ENCODE measurements at places on chromosomes 4 and X. TPM values are rescaled to one million over a fixed set of nuclear protein-coding genes. Genes with fewer than 3 reads are reported as not detected.

The RAB40A gene
- 0.94 TPM for total RNA-seq

- no peak for DNase-seq
Measured at GRCh38 chrX:276581-277201, 4.5 kb upstream of the PLCXD1 start.

DNA sequence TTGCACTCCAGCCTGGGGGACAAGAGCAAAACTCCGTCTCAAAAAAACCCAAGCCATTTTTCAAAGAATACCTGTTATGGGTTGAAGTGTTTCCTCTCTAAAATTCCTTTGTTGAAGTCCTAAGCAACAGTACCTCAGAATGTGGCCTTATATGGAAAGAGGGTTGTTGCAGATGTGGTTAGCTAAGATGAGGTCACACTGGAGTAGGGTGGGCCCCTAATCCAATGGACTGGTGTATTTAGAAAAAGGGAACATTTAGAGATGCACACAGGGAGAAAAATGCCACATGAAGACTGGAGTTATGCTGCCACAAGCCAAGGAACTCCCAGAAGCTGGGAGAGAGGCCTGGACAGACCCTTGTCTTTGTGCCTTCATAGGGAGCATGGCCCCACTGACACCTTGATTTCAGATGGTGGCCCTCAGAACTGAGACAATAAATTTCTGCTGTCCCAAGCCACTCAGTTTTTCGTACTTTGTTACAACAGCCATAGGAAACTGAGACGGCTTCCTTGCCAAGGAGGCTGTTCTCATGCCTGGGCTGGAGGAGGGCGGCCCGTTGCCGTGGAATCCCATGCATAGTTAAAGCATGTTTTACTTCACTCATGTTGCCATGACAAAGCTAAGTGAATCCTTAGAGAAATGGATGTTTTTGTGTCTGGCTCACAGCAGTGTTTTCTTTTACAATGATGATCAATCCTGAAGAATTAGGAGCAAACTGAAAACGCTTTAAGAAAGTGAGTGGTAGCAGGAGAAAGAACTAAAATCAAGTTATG, 16.5 kb downstream of the TRAPPC2 start:
- no peak for DNase-seq

DNA sequence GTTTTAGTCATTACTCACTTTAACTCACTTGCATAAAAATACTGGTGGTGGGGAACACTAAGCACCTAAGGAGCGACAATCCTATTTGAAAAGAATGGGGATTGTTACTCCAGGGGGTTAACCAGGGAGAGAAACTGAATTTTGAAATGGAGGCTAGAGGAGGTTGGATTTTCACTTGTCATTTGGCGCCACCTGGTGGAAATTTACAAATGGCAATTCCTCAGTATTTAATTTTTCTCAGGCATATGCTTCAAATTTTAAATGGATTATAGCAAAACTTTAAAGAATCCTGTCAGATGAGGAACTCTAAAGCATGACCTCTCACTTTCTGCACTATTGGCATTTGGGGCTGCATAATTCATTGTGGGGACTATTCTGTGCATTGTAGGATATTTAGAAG, 2.7 kb upstream of the GEMIN8 start:
- DNase-seq, result no peak

The UCP1 gene
- total RNA-seq, result not detected

The MAP9 gene
- total RNA-seq, result 32.6 TPM

DNA sequence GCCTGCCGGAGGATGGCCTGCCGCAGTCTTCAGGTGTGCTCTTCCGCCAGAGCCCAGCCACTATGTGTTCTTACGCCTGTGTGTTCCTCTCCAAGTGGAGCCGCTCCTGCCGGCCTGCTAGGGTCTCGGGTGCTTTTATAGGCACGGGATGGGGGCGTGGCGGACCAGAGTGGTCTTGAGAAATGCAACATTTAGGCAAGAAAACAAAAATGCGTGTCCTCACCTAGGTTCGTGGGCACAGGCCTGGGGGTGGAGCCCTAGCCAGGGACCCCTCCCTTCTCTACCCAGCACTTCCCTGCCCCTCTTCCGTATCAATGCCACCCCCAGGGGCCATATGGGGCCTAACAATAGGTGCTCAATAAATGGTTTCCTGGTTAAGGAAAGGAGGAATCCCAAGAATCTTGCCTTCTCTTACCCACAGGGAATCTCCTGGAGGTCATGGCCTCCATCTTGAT, 34.4 kb upstream of the LRBA start:
- DNase-seq, result no peak

DNA sequence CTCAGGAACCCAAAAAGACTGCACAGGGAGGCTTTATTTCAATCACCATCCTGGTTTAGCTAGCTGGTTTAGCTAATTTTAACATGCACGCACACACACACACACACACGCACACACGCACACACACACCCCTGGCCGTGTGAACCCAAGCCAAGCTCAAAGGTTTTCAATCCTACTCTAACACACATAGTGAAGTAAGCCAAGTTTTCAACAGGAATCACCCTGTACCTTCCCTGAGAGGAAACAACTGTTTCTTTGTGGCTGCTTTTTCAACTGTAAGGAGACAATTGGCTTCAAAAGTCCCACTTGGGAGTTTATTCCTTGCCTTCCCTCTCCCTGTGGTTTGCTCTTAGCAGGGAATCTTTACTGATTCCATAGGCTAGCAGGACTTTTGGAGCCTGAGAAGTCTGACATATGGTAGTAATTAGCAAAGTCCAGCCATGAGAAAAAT, 98.9 kb upstream of the BMP3 start:
- no peak for DNase-seq

DNA sequence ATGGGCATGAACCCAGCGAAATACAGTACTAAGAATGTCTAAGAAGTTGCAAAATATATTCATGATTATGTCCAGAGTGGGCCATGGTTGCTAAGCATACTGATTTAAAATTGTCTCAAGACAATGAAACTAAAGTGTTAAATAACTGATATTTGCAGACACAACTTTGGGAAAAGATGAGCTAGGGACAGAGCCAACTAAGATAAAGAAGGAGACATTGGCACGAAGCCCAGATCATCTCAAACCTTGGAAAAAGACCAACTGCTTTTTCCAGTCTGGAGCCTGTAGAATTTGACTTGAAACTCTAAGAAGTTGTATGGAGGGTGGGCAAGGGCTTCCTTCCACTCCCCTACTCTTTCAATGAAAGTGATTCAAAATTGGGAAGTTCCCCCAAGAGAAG, 108.5 kb upstream of the GLRA2 start:
- no peak for DNase-seq

- DNase-seq, result no peak
Measured at GRCh38 chrX:139758809-139759208, 50.8 kb upstream of the MCF2 start.

The DTHD1 gene
- total RNA-seq, result 0.94 TPM

The CASP3 gene
- total RNA-seq, result 60.5 TPM

DNA sequence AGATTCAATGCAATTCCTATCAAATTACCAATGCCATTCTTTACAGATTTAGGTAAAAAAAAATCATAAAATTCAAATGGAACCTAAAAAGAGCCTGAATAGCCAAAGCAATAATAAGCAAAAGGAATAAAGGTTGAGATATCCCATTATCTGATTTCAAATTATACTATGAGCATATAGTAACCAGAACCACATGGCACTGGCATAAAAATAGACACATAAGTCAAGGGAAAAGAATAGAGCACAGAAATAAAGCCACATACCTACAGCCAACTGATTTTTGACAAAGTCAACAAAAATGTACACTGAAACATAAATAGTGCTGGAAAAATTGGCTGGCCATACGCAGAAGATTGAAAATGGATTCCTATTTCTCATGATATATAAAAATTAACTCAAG, 853.7 kb downstream of the FAT4 start:
- DNase-seq, result no peak

DNA sequence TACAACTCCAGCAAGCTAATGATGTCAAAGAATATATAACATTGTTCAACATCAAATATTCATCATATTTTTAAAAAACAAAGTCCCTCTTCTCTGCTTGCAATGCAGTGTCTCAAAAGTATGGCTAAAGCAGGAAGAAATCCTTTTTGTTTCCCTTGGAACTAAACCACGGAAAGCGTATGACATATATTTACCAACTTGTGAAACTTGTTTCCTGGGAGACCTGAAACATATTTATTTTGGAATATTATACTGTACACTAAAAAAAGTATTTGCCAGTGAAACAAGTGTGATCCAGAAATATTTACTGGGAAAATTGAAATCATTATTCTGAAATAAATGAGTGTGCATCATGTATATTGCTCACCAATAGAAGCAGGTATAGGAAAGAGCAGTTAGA, 156.0 kb upstream of the ANKRD50 start:
- no peak for DNase-seq

- DNase-seq, result no peak
Measured at GRCh38 chr4:112058433-112058832, 86.8 kb upstream of the FAM241A start.

DNA sequence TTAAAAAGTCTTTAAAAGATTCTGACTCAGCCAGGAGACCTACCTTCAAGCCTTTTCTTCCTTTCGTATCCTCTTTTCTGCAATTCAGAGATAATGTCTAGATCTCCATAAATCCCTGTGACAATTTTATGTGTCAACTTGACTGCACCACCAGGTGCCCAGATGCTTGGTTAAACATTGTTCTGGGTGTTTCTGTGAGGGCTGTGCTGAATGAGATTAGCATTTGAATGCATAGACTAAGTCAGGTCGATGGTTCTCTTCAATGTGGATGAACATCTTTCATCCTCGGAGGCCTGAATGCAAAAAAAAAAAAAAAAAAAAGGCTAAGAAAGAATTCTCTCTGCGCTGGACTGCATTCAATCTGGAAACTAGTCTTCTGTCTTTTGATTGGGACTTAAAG, 1082.7 kb downstream of the NLGN4X start:
- DNase-seq, result no peak

DNA sequence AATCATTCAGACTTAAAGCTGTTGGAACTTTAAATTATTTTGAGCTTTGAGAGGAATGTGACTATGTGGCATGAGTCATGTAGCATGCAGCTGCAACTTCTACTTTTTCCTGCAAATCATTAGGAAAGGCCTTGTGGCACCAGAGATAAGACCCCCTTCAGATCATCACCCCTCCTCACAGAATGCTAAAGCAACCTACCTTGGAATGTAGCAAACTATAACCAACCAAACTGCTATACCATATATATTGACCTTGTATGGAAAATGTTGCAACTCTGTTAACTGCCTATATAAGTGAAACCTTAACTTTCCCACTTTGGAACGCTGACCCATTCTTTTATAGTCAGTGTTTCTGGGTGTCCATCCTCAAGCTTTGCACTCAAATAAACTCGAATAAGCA, 32.0 kb downstream of the ATXN3L start:
- no peak for DNase-seq

The RHOH gene
- total RNA-seq, result 0.94 TPM
